ENCODE measurements at places on chromosomes 13 and 19. TPM values are rescaled to one million over a fixed set of nuclear protein-coding genes. Genes with fewer than 3 reads are reported as not detected.
A peak's percentile ranks its signal among the peaks of the same experiment; 100 is the strongest.

DNA sequence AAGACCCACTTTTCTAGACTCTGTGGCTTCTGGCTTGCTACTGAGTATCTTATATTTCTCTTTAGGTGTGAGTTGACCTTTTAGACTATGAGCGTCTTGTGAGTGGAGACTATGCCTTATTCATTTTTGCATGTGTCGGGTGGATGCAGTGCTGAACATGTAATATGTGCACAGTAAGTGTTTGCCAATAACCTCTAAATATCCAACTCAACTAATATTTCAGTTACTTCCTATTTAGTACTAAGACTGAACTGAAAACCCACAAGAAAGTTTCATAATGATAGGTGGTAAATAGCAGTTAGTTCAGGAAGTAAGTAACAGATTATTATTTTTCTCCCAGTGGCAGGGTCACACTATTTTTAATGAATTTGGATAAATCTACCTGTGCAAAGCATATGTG, 269.3 kb downstream of the KCNRG start:
- DNase-seq, result no peak

- DNase-seq, result no peak
These were observed 63.5 kb upstream of the SERP2 start for GRCh38 chr13:44309794-44310757.

- DNase-seq, result no peak
These were observed 52.5 kb downstream of the FLT3 start for GRCh38 chr13:28047757-28048388.

DNA sequence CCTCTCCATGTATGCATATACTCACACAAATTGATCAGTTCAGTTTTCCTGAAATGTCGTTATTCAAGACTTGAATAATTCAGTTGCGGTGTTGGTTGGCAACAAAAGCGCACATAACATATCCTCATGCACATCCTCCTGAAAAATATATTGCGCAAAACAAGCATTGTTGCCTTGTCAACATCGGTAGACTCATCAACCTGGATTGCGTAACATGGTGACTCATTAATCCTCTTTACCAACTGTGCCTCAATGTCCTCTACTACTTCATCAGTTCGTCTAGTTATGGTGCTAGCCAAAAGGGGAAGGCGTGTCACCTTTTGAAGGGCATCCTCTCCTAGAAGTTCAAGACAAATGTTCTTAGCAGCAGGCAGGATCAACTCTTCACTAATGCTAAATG, 357.7 kb downstream of the LMO7 start:
- no peak for DNase-seq

DNA sequence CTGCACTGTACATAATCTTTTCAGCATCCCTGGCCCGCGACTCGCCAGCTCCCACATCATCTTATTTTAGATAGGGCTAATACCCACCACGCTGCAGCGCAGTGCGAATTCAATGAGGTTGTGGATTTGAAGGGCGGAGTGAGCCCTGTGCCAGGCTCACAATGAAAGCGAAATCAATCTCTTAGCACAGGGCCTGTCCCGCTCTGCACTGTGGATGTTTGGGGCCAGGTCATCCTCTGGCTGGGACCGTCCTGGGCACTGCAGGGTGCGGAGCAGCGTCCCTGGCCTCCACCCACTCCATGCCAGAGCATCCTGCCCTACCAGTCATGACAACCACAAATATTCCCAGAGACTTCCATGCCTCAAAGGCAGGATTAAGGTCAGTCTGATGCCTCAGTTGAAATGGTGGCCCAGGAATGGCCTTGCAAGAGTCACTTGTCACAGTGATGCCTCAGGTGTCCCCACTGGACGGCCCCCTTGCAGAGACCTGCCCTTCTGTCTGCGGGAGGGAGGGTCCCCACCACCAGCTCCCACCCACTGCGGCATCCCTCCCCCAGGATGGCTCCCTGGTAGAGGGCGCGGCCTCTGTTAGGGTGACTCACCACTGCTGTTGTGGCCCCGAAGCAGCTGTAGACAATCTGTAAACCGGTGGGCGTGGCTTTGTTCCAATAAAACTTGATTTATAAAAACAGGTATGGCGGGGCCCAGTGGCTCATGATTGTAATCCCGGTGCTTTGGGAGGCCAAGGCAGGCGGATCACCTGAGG, 5.6 kb downstream of the UHRF1 start:
- DNase-seq, result peak; percentile 86

Gene LAMP1
- total RNA-seq, result 155 TPM

Gene FCAR
- total RNA-seq, result not detected

Gene PDE4A
- 3.6 TPM for total RNA-seq

Gene DNAAF3
- total RNA-seq, result 30.9 TPM

All from Caki2 (cell line).